Immature natural killer cell (primary cell): ENCODE measurements at places on chromosomes 1 and 21.

- H3K27me3 ChIP-seq = peaks cover 4% of the 10 kb centered on the region
- no peak for DNase-seq
- H3K36me3 ChIP-seq = peaks cover 19% of the 10 kb centered on the region
Measured at GRCh38 chr1:12001249-12001917, 17.9 kb upstream of the MIIP start.

- H3K4me3 ChIP-seq = peak overlapping the region; percentile 93
- H3K27me3 ChIP-seq = no peaks in the 10 kb centered on the region
- peaks cover 30% of the 10 kb centered on the region for H3K4me1 ChIP-seq
- DNase-seq = no peak
- H3K36me3 ChIP-seq = no peaks in the 10 kb centered on the region
Measured at GRCh38 chr1:230065571-230065970, 1.5 kb upstream of the GALNT2 start.

DNA sequence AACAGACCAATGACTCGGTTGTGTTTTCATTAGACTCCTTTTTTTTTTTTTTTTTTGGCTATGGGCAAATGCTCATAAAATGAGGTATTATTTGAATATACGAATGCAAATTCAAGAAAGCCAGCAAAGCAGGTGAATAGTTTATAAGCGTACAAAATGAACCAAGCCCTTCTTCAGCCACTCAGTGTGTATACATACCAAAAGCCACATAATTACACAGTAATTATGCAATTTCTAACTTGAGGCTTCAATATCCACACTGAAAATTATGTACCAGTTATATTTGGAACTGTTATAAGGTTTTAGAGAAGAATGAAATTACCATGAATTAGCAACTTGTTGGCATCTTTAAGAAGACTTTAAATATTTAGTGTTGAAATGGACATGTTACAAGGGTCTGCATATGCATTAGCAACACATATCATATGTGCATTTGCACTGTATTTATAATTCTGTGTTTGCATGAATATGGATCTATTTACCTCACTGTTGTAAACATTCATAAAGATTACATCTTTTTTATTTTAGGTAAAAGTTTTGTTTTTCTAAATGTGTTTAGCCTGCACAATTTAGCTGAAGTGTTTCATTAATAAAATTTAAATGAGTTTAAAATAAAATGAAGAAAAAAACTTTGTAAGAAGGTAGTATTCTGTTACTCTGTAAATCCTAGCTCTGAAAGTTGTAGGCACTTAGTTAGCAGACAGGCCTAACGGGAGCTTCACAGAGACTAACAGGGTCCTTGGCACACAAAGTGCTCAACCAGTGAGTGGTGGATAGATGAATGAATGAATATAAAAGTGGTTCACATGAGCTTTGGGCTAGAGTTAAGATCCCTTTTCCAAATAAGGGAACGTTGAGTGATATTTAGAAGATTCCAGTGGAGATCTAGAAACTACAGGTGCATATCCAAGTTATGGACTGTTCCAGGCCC is 241.0 kb upstream of the NFIA start:
- H3K4me1 ChIP-seq = no peaks in the 10 kb centered on the region
- H3K36me3 ChIP-seq = no peaks in the 10 kb centered on the region
- peaks cover 4% of the 10 kb centered on the region for H3K27me3 ChIP-seq
- no peak for DNase-seq
- H3K4me3 ChIP-seq = no peak overlapping the region

GRCh38 chr21:31397515-31397926 is 53.5 kb upstream of the TIAM1 start:
- no peak for DNase-seq
- peaks cover 9% of the 10 kb centered on the region for H3K4me1 ChIP-seq
- no peak overlapping the region for H3K27ac ChIP-seq
- peaks cover 3% of the 10 kb centered on the region for H3K27me3 ChIP-seq
- H3K36me3 ChIP-seq = no peaks in the 10 kb centered on the region

DNA sequence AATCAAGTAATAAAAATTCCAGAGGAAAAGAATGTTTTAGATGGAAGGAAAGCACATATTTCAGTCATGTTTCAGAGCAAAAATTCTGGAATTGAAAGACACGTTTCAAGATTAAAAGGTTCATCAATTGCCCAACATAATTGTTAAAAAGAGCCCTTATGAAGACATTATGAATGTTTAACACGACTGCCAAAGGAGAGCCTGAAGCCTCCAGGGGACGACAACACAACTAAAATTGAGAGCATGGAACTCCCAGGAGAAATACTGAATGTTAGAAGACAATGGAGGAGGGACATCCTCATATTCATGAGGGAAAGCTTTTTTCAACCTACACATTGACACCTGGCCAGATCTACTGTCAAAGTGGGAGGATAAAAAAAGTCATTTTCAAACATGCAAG is 16.0 kb downstream of the OR2T11 start:
- H3K4me3 ChIP-seq = no peak overlapping the region
- no peaks in the 10 kb centered on the region for H3K36me3 ChIP-seq
- peaks cover 1% of the 10 kb centered on the region for H3K27me3 ChIP-seq
- no peaks in the 10 kb centered on the region for H3K4me1 ChIP-seq
